ENCODE measurements at places on chromosomes 2 and 18.

GRCh38 chr18:50726960-50727589, 92.7 kb downstream of the MRO start:
- DNase-seq, result no peak

- no peak for DNase-seq
These were observed 71.2 kb downstream of the SLC9A4 start for GRCh38 chr2:102544182-102544581.

GRCh38 chr2:114442510-114442909, at the start of gene DPP10:
TSS of gene DPP10 (plus strand) at chr2:114442641.
- DNase-seq, result no peak

GRCh38 chr2:23900541-23901322, 26.2 kb downstream of the ATAD2B start:
- no peak for DNase-seq
